ENCODE measurements at places on chromosomes 6 and 20. TPM values are rescaled to one million over a fixed set of nuclear protein-coding genes. Genes with fewer than 3 reads are reported as not detected.
A peak's percentile ranks its signal among the peaks of the same experiment; 100 is the strongest.

The SH3BGRL2 gene
- total RNA-seq, result not detected

The C6orf58 gene
- total RNA-seq, result not detected

The KIAA0408 gene
- 0.22 TPM for total RNA-seq

The GPX5 gene
- total RNA-seq, result not detected

The MUCL3 gene
- total RNA-seq, result not detected

DNA sequence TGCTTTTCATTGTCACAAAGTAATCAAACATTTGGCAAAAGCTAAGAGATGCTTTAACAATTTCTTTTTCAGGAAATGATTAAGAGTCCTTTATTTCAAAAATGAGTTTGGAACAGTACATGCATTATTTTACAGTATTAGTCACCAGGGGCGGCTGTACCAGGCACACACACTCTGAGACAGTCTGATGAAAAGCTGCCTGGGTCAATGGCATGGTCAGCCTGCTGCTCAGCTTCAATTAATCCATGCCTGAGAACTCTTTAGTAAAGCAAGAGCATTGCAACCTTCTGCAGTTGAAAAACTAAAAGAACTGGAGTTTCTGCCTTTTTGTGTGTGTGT, 105.5 kb downstream of the TULP4 start:
- DNase-seq, result no peak

GRCh38 chr6:170185175-170185978, 105.5 kb downstream of the DLL1 start:
- no peak for DNase-seq

DNA sequence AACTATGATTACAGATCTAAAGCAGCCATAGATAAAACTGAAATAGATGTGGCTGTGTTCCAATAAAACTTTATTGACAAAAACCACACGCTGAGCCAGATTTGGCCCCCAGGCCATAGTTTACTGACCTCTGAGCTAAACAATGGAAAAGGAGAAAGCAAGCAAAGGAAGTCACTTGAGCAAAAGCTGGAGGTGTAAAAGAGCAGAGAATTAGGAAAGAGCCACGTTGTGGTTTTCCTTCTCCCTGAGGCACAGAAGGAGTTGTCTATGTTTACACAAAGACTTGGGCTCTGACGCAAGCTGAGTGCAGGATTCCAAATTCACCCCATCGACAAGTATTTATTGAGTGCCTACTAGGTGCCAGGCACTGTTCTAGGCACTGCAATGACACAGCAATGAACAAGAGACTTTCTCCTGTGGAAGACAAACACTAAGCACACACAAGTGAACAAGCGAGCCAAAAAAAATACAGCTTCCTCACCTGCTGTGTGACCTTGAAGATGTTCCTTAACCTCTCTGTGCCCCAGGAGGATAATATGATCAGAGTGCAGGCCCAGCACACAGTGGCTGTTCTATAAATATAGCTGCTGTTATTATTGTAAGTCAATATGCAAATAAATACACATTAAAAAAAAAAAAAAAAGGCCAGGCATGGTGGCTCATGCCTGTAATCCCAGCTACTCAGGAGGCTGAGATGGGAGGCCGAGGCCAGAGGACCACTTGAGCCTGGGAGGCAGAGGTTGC, 75.4 kb upstream of the PTPN1 start:
- no peak for DNase-seq

DNA sequence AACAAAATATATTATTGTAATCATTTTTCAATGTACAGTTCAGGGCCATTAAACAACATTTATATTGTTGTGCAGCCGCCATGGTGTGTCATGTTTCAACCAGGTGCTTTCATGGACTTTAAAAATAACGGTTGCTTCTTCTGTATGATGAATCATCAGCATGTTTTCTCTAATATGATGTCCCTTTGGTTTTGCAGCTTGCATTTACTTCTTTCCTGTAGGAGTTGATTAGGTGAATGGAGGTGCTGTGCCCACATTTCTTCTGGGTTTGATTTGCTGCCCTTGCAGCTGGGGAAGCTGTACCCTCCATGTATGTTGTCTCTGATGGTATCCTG, 54.9 kb upstream of the TULP4 start:
- no peak for DNase-seq

DNA sequence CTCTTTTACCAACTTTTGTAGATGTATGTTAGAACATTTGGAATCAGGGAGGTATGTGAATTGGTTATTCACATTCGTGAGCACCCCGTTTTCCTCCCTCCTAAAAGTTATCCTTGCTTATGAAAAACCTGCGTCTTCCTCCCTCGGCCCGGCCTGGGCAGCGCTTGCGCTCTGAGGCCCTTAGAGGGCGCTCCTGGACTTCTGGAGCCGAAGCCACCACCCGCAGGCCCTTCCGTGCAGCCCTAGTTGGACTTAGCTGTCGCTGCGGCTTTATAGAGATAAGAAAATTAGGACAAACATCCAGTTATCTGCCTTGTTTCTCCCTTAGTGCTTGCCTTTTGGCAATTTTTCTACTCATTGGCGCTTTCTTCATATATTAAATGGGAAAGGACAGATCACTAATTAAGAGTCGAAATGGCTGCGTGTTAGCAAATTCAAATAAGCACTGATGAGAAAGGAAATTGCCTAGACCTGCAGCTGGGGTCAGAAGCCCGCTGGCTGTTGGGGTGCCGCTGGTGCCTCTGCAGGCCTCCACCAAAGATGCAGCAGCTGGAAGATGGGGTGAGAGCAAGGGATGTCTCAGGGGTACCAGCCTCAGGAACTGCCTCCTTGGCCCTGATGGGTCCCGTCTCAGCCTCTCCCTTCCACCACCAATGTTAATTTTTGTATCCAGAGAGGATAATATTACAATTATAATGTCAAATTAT, 5.2 kb downstream of the FNDC1 start:
- DNase-seq, result peak; percentile 96

DNA sequence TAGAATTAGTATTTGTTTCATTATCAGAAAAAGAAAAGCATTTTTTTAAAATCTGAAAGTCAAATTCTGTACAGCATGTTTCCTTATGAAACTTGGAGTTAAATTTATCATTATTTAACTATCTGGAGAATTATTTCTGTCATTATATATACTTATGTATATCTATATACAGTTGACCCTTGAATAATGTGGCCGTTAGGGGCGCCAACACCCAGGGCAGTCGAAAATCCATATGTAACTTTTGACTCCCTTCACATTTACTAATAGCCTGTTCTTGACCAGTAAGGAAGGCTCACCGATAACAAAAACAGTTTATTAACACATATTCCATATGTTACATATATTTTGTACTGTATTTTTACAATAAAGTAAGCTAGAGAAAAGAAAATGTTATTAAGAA, 341.2 kb downstream of the ADGRB3 start:
- DNase-seq, result peak; percentile 55

- DNase-seq, result no peak
Observed at GRCh38 chr20:58196402-58197184, 31.9 kb downstream of the ANKRD60 start.

GRCh38 chr6:8260610-8261009, 158.3 kb upstream of the EEF1E1 start:
- no peak for DNase-seq

DNA sequence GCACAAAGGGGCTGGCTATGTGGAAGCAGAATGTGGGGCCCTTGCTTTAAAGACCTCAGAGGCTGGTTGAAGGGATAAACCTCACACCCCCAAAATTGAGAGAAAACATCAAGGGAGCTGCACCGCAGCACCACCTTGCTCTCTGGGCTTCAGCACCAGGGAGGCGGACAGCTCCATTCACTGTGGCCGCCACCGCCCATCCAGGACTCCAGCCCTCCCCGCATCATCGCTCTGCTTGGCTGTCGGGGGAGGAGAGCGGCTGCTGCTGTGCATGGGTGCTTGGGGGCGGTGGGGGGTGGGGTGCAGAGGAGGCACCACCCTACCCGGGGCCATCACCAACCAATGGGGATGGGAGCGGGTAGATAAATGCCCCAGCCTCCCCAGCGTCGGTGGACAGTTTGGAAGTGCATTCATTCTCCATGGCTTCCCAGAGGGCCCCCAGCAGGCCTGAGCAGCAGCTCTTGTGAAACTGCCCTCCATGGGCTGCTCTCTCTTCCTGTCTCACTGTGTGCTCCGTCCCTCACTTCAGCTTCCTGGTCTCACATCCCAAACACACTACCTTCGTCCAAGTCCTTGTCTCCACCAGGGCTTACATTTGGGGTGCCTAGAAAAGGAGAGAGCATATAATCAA, 75.7 kb upstream of the BHLHE23 start:
- peak; percentile 69 for DNase-seq
